ENCODE measurements at places on chromosomes 13 and 19.

GRCh38 chr13:109989686-109990085 is 203.3 kb upstream of the IRS2 start:
- DNase-seq = no peak

- no peak for DNase-seq
These were observed 12.9 kb downstream of the NHLRC3 start for GRCh38 chr13:39051157-39051556.

GRCh38 chr19:305240-306150 is 14.3 kb upstream of the PLPP2 start:
- DNase-seq = peak; percentile 1

GRCh38 chr13:111915104-111915551 is 151.8 kb upstream of the SOX1 start:
- no peak for DNase-seq

DNA sequence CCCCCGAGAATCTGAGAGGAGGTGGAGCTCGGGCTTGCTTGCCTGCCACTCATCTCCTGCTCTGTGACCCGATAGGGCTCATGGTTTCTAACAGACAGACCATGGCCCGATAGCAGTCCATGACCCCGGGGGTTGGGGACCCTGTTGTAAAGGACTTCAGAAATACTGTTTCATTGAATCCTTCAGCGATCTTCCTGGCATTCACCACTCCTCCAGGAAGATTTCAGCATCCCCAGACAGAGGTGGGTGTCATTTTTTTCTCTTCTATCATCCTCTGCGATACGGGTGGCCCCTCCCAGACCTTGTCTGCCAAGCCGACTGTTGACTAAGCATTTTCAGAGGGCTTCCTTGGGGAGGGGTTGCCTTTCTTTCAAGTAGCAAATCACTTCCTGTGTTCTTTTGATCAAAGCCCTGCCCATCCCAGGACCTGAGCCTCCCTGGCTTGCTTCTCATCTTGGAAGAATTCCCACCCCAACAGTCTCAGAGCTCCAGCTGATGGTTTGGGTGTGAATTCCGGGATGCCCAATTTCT is 1.7 kb downstream of the MYO1F start:
- DNase-seq = peak; percentile 26

DNA sequence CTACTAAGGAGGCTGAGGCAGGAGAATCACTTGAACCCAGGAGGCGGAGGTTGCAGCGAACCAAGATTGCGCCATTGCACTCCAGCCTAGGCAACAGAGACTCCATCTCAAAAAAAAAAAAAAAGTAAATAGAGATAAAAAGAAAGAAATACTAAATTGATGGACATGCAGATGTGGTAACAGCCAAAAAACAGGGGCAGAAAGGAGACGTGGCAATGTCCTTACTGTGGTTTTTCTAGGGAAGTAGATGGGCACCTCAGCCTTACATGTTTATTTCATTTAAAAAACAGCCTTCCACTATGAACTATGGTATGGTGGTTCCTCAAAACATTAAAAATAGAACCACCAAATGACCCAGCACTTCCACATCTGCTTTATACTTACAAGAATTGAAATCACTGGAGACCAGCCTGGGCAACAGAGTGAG is 6.5 kb upstream of the EIF3G start:
- DNase-seq = no peak

DNA sequence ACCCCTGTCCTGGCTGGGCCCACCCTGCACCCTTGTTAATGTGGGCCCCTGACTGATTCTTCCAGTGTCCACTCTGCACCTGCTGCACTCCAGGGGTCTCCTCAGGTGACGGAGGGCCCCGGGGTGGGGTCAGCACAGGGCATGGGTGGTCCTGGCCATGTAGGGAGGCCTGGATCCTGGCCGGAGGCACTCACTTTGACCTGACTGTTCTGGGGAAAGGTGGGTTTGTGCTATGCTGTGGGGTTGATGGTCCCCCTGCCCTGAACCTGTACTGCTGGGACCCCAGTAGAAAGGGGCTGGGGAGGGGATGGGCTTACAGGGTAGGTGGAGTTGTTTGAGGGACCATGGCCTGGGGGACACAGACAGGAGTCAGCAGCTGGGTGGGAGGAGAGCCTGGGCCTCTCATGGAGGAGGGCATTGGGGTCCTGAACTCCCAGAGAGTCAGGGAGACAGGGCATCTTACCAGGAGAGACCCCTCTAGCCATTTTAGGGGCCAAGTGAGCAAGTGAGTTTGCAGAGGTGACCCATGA is 25.8 kb upstream of the CEACAM1 start:
- DNase-seq = no peak

- no peak for DNase-seq
These were observed 1.7 kb downstream of the MPV17L2 start for GRCh38 chr19:18194554-18195238.

GRCh38 chr19:48480183-48480557 is 11.0 kb downstream of the CYTH2 start:
- DNase-seq = no peak

GRCh38 chr13:110462091-110462490 is 99.4 kb downstream of the RAB20 start:
- DNase-seq = no peak

- no peak for DNase-seq
These were observed 14.1 kb upstream of the MYH14 start for GRCh38 chr19:50189331-50189730.

- DNase-seq = peak; percentile 43
These were observed 1.2 kb downstream of the TBC1D4 start for GRCh38 chr13:75480671-75481175.

DNA sequence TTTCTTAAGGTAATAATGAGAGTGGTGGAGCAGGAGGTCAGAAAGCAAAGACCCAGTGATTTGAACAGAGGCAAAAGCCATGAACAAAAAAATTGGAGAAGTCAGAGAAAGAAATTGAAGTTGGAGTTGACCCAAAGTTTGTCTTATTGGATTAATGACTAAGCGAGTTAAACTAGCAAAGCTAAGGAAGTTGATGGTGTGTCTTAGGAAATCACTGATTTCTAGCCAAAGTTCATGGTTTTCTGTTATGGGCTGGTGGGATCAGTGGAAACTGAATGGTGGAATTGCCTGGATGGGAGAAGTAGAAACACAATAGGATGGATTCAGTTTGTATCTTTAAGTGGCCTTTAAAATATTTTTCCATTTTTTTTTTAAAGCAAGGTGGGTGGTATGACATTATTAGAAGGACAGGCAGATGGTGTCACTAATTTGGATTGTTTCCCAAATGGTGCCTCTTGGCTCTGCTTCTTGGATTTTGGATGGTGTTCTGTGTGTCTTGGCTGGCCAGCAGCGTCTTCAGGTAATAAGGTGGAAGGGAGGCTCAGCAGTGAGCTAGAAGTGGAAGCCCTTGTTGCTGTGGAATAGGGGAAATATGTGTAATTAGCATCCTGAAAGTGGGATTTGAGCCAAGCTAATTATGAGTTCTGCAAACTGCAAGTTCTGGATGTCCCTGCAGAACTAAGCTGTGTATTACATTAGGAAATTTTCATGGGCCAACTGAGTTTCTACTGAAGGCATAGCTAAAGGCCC is 302.9 kb downstream of the LMO7 start:
- DNase-seq = no peak

DNA sequence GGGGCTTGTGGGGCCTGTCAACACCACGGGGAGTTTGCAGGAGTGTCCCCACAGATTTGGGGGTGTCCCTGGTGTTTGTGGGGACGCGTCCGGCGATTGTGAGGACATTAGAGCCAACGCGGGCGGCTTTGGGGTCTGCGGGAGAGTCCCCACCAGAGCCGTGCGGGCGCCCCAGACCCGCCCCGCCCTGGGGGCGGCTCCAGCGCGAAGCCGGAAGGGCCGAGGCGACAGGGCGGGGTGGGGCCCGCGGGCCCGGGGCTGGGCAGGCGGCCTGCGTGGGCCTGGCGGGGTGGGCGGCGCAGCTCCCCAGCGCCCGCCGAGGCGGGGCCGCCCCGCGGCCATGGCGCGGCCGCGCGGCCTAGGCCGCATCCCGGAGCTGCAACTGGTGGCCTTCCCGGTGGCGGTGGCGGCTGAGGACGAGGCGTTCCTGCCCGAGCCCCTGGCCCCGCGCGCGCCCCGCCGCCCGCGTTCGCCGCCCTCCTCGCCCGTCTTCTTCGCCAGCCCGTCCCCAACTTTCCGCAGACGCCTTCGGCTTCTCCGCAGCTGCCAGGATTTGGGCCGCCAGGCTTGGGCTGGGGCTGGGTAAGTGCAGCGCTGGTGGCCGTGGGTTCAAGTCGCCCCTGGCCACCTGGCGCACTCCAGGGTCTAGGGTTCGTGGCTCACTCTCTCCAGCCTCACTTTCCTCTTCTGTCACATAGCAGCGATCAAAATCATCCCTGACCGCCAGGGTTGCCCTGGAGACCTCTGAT is 10.3 kb downstream of the PDE4A start:
- DNase-seq = no peak

DNA sequence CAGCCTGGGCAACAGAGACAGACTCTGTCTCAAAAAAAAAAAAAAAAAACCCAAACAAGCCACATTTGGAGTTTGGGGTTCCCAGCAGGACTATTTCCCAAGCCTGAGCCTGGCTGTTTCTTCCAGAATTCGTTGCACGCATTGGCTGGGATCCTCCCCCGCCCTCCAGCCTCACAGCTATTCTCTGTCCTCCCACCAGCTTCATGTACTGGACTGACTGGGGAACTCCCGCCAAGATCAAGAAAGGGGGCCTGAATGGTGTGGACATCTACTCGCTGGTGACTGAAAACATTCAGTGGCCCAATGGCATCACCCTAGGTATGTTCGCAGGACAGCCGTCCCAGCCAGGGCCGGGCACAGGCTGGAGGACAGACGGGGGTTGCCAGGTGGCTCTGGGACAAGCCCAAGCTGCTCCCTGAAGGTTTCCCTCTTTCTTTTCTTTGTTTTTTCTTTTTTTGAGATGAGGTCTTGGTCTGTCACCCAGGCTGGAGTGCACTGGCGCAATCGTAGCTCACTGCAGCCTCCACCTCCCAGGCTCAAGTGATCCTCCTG is 26.7 kb downstream of the LDLR start:
- DNase-seq = no peak

GRCh38 chr19:7304200-7304599 is 10.0 kb upstream of the INSR start:
- DNase-seq = no peak

DNA sequence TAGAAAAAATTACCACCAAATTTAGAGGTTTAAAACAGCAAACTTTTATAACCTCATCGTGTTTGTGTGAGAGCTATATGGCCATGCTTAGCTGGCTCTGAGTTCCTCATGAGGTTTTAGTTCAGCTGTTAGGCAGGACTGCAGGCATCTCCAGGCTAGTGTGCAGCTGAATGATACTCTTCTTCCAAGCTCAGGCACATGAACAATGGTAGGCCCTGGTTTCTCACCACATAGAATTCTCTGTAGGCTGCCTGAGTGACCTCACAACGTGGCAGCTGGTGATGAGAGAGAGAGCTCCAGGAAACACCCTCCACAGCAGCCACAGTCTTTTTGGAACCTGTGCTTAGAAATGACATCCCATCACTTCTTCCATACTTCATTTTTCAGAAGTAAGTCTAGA is 540.6 kb upstream of the MIR17HG start:
- no peak for DNase-seq

GRCh38 chr13:114106526-114106925 is 25.9 kb downstream of the RASA3 start:
- no peak for DNase-seq

DNA sequence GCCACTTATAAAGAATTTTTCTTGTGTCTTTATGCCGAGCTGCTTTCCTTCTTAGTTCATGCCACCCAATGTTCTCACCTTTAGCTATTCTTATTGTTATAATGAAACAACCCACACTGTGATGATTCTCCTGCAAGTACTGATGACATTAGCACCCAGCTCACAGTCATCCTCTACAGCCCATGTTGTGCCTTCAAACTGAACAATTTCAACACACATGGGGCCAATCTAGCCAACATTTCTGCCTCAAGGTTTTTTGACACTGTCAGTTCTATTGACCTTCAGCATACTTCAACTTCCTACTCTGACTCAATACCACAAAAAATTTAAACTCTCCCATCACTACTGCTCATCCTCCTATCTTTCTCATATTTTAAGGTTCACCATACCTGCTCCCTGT is 752.4 kb downstream of the FGF9 start:
- no peak for DNase-seq

GRCh38 chr19:48625891-48626327 is 6.6 kb downstream of the SPHK2 start:
- no peak for DNase-seq

GRCh38 chr19:11673608-11674041 is 65.1 kb downstream of the ZNF823 start:
- DNase-seq = no peak

DNA sequence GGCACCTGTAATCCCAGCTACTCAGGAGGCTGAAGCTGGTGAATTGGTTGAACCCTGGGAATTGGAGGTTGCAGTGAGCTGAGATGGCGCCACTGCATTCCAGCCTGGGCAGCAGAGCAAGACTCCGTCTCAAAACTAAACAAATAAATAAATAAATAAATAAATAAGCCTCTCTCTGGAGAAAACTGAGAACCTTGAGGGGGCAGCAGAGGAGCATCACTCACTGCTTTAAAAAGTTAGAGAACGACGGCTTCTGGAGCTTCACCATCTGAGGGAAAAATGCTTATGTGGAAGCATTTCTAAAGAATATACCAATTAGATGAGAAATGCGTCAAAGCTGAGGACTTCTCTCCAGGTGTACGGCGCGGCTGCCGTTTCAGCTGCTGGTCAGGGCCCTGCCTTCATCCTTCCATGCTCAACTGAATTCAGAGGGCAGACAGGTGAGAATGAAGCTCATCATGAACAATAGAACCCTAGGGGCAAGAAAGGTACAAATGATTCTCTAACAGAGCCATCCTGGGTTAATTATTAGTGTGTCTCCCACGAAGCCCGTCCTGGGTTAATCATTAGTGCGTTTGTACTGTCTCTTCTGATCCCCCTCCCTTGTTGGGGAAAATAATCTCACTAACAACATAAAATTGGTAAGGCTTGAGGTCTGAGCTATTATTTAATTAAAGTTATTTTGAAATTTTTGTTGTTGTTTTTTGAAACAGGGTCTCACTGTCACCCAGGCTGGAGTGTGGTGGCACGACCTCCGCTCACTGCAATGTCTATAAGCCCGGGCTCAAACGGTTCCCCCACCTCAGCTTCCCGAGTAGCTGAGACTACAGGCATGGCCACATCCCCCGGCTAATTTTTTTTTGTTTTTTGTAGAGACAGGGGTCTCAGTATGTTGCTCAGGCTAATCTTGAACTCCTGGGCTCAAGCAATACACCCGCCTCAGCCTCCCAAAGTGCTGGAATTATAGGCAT is 80.1 kb downstream of the IPO5 start:
- DNase-seq = no peak
